ENCODE measurements at places on chromosomes 7 and 10.

- DNase-seq: no peak
Measured at GRCh38 chr7:67487316-67487715, 490.7 kb downstream of the TYW1 start.

DNA sequence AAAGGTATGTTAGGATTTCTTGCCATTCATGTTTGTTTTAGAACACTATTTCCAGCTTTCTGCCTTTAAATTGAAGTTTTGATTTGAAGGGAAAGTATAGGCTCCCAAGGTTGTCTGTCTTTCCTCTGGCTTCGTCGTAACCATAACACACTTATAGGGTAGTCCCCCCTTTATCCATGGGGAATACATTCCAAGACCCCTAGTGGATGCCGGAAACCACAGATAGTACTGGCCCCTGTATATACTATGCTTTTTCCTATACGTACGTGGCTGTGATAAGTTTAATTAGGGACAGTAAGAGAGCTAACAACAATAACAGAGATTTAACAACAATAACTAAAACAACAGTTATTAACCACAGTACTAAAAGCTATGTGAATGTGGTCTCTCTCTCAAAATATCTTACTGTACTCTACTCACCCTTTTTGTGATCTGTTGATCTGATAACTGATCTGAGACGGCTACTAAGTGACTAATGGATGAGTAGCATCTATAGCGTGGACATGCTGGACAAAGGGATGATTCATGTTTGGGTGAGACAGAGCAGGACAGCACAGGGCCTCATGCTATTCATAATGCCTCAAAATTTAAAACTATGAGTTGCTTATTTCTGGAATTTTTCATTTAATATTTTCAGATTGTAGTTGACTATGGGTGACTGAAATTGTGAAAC is 273.1 kb downstream of the AUTS2 start:
- DNase-seq: no peak

DNA sequence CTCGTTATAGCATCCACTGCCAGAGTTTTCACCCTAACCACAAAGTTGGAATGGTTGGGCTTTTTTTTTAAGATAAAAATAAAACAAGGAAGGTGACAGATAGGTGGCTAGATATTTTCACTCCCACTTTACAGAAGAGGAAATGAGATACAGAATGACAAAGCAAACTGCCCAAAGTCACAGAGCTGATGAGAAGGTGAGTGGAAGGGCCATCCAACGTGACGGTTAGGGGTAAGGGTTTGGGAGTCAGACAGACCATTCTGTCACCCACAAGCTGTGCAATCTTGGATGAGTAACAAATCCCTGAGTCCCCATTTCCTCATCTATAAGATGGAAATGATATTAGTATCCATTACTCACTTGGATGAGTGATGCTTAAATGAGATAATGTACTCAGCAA is 106.9 kb upstream of the PDLIM1 start:
- DNase-seq: no peak

GRCh38 chr10:8618834-8619233 is 564.3 kb downstream of the GATA3 start:
- DNase-seq: no peak

DNA sequence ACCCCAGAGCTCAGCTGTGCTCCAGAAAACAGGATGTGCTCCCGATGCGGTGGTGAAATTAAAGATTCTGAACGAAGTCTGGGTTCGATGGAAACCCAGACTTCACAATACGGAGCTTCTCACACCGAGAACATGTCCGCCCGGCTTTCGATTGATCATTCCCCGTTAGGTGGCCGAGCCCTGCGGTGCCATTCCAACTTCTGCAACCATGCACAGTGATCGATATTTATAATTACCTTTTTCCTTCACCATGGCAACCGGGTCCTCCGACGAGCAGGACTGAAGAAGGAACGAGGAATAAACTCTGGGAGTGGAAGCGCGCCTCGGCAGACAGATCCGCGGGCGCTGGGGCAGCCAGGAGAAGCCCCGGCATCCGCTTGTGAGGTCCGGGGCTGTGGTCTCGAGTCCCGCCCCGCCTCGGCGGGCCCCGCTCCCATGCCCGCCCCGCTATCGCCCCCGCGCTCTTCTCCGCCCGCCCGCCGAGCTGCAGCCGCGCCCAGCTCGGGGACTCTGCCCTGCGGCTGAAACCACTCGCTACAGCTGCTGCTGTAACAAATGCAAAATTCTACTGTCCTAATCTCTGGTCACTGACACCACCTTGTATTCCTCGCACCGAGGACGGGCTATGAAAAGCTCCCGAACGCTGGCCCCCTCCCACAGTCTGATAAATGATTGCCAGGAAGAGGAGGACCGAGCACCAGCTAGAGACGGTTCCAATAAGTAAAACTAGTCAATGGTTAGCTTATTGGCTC is 26.2 kb downstream of the ABLIM1 start:
- DNase-seq: peak; percentile 25

- no peak for DNase-seq
Measured at GRCh38 chr10:58844680-58845079, 331.8 kb upstream of the PHYHIPL start.

GRCh38 chr10:79367426-79368189 is 20.3 kb downstream of the PPIF start:
- peak; percentile 3 for DNase-seq

DNA sequence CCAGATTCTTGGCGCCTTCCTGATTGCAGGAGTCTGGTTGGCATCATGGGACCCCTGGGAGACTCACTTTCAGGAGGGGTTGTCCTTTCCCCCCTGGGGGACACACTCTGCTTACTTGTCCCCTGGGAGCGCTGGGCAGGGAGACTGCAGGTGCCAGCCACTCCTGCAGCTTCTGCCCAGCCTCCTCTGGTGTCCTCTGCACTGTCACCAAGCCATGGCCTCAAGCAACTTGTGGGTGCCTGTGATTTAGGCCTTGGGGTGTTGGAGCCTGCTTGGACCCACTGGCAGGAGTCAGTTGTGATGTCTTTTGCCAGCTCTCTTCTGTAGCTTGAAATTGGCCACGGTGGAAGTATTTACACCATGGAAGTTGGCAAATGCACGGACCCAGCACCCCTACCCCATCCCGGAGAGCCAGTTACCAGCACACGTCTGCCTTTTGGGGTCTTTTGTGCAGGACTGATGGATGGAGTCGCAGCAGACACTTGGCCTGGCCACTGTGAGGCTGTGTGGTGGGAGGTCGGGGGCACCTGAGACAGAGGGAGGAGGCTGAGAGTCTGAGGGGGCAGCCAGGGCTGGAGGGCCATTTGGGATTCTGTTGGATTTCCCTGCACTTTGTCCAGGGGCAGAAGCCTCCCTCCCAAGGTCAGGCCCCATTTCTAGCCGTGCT is 104.7 kb downstream of the LHPP start:
- no peak for DNase-seq

DNA sequence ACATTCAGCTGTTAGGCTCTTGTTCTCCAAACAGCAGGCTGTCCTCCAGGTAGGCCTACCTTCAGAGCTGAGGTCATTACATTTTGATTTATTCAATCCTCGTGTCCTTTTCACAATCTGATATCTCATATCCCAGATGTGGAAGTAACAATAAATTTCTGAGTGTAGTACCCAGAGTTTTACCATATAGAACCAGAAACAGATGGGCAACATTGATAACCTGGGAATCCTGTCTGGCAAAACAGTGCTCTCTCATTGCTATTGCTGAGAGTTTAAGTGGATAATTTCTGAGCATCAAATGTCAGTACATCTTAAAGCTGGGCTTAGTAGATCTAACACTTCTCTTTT is 1007.8 kb downstream of the REEP3 start:
- no peak for DNase-seq

DNA sequence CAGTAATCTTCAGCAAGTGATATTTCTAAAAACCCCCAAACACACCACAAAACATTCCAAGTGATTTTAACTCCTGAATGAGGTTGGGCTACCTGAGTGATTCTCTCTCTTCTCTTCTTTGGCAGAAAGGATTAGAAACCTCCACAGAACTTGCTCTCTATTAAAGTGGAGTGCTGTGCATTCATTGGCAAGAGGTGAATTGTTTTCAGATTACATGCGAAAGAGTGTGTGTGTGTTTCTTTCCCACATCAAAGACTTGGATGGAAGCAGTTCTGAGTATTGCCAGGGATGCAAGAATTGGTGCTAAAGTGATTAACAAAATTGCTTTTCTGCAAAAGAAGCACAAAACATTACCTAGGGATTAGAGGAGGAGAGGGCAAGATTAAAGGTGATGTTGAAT is 13.1 kb upstream of the FBXW4 start:
- no peak for DNase-seq

- DNase-seq: no peak
Measured at GRCh38 chr10:12974491-12975199, 26.9 kb downstream of the CCDC3 start.

DNA sequence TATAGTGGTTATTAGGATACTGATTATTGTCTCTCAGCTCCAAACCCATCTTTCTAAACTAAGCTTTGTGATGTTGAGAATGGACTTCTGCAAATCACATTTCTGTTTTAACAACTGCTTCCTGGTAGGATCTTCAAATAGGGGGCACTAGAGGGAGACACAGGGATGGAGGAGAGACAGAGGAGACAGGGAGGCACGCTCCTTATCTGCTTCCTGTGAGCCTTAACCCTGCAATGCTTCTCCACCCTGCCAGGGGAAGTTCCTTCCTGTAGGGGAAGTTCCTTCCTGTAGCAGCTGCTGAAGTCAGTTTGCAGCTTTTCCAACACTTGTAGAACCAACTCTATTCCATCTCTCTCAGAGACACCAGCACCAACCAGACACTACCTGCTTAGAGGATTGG is 847.2 kb downstream of the CCSER2 start:
- no peak for DNase-seq

GRCh38 chr10:111089293-111089692 is 12.5 kb downstream of the ADRA2A start:
- DNase-seq: no peak

DNA sequence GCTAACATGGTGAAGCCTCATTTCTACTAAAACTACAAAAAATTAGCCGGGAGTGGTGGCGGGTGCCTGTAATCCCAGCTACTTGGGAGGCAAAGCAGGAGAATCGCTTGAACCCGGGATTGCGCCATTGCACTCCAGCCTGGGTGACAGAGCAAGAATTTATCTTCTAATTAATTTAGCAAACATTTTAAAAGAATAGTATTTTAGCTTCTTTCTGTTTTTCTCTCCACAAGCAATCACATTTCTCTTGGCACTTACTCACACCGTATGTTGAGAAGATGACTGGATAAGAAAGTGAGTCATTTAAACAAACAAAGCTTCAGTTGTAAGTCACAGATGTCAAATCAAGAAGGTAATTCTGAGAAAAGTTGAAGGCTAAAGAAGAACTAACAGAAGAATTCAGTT is 264.0 kb downstream of the ARL4A start:
- DNase-seq: no peak

DNA sequence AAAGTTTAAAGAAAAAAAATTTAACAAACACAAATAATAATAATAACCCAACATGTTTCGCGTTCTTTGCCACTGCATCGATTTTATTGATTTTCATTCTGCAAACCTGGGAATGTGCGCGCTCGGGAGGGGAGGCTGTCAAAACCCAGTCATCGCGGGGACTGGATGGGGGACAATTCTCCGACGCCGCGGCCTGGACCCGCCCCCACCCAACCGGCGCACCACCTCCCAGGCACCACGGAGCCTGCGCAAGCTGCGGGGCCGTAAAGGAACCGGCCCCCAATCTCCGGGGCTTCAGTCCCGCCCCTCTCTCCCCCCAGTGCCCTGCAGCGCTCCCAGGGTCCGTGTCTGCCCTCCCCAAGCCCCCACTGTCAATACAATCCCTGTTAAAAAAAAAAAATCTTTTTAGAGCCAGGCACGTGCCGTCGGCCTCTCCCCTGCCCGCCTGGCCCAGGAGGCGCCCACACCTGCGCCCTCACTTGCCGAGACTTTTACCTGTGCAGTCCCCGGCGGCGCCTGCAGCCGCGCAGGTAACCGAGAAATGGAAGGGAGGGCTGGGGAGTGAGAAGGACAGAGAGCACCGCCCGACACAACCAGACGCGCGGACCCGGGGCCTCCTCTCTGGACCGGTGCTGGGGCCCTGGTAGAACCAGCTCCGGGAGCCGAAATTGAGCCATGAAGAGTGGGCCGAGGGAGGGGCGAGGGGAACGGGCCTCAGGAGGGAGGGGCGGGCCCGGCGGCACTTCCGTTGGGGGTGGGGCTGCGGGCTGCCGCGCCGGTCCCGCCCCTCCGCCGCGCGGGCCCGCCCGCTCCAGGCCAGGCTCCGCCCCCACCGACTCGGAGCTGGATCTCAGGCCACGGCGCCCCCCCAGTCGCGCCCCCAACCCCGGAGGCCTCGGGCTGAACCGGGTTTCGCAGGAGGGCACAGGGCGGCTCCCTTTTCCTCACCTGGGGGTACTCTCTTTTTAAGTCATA is 7.6 kb upstream of the ZNF503 start:
- no peak for DNase-seq

- DNase-seq: no peak
Measured at GRCh38 chr10:49690698-49691356, 11.4 kb downstream of the C10orf53 start.

GRCh38 chr10:13139150-13139549 is 22.2 kb upstream of the MCM10 start:
- DNase-seq: no peak

GRCh38 chr10:53597835-53598251 is 825.3 kb upstream of the MBL2 start:
- no peak for DNase-seq

DNA sequence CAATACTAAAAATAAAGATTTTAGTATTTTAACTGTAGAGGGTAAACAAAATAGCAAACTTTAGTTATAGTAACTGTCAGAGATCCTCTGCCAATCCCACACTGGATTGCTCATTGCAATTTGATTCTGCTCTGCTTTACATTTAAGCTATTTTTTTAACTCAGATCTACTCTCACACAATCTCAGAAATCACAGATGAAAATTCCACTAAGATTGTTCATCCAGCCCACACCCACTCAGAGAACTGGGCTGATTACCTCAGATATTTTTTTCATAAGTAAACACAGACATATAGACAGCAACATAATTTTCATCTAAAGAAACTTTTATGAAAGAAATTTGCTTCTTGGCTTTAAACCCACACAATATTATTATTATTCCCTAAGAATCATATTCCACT is 7.0 kb downstream of the OSBPL3 start:
- DNase-seq: no peak

DNA sequence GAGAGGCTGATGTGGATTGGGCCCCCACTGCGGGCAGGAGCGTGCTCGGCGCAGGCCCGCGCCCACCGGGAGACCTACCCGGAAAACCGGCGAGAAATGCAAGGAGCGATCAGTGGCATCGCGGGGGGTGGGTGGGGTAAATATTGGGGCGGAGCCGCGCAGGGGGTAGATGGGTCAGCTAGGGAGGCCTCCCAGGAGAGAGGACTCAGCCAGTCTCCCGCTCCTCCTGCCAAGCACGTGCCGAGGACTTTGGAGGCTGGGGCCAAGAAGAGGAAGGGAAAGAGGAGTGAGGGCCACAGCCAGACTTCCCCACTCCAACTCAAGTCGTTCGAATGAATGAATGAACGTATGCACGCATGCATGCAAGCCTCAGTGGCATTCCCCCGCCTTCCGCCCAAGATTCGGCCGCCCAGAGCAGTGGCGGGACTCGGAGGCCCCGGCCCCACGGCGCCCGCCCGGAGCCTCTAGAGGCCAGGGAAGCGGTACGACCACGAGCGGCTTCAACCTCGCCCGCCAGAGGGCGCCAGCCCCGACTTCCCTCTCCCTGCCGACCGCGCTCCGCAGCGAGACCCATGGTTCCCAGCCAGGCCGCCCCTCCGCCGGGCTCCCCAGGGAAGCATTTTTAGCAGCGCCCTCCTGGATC is 3.6 kb downstream of the NPM3 start:
- DNase-seq: peak; percentile 84

- DNase-seq: no peak
Measured at GRCh38 chr10:6427357-6427959, 152.6 kb downstream of the PRKCQ start.

GRCh38 chr10:16952080-16952479 is 134.9 kb upstream of the RSU1 start:
- no peak for DNase-seq

Data from activated CD4-positive, alpha-beta memory T cell treated with anti-CD3 and anti-CD28 coated beads, Interleukin-2, amount 10 ng/mL, durations not matched to agents 7 days and 5 days (primary cell).